ENCODE measurements at places on chromosomes 13 and 19.

- no peak for DNase-seq
These were observed at the start of gene FLT1 for GRCh38 chr13:28494778-28495537. Gene FLT1, minus strand, starts transcription at chr13:28495128. Its CDS starts 285 bp downstream, at chr13:28494843.

- DNase-seq: no peak
These were observed 125.7 kb upstream of the NBEA start for GRCh38 chr13:34816245-34816884.

DNA sequence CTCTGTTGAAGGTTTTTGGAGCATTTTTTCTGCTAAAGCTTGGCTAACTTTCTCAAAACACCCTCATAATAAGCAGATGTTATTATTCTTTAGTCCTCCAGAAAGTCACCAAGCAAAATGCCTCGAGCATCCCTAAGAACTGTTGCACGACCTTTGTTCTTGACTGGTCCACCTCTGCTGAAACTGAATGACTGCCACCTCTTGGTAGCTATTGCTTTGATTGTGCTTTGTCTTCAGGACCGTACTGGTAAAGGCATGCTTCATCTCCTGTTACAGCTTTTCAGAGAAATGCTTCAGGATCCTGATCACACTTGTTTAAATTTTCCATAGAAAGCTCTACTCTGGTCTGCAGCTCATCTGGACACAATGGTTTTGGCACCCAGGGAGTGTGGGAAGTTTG is 254.8 kb downstream of the DCT start:
- DNase-seq: no peak

DNA sequence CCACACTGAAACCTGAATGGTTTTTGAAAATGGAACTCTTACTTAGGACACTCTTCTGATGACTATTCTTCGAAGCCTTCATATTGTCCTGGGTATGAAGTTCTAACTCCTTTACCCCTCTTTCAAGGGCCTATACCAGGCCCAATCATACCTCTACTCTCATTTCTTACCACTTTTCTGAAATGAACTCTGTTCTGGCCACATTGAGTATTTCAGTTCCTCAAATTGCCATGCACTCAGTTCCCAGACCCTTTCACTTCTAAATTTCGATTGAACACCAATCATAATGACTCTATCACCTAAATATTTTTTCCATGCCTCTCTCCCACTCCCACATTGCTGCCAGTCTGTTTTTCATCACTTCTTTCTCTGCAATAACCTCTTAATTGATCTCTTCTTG is 53.7 kb downstream of the LACC1 start:
- no peak for DNase-seq

GRCh38 chr19:36149673-36150406 is 2.4 kb downstream of the COX7A1 start:
- DNase-seq: no peak

DNA sequence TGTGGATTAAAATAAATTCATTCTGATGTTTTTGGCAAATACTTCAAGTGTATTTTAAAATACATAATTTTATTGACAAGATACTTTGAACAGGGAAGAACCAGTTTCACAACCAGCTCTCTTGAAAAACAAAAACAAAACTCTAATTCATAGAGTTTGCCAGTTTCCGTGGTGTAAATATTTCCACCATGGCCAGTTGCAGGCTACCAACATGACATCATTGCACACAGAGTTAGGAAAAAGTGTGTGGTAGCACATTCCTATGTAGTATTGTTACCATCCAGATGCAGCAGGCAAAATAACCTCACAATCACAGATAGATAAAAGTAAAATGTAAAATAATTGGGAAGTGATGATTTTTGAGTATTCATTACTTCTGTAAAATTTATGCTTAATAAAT is 7.7 kb upstream of the RNF113B start:
- DNase-seq: no peak

DNA sequence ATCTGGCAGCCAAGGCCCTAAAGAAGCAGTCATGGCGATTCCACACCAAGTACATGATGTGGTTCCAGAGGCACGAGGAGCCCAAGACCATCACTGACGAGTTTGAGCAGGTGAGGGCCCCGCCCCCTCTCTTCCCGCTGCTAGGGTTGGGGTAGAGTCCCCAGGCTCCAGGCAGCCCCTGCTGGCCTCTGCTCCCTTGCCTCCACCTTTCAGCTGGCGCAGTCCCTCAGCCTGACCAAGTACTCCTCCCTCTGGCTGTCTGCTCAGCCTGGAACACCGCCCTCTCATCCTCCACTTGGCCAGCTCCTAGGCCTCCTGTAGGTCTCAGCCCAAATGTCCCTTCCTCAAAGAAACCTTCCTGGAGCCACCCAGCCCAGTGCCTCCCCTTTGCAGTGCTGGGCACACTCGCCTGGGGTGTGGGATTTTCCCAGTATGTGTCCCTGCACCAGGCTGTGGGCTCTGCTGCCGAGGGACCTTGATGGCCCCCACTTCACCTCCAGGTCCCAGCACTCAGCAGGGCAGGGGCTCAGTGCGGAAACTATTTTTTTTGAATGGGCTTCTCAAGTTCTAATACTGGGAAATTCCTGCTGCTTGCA is 5.7 kb downstream of the LENG1 start:
- no peak for DNase-seq

DNA sequence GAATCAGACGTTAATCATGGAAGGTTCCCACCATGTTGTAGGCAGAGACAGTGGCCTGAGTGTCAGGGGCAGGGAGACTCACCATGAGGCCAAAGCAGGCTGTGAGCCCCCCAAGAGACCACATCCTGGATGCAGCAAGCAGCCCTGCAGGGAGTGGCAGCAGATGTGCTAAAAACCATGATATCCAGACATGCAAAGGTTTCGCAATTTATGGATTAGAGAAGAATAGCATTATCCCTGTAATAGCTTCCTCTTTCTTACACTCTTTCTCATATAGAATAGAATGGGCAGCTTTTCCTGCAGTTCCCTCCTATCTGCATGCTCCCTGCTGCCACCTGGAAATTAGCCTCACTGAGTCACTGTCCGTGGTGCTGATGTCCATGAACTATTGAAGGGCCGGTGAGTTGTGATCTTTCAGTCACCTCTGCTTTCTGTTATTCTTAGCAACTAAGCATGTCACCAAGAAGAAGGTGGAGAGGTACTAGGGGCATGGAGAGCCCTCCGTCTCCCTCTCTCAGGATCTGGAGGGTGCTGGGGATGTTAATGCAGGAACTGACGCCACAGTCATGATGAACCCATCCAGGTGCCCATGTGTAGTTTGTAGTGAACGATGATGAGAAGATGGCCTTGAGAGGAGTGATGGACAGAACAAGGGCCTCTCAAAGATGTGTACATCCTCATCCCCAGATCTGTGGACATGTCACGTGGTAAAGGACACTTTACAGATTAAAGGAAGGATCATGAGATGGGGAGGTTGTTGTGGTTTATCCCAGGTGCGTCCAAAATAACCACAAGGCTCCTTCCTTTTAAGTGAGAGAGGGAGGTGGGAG is 9.9 kb downstream of the CEACAM4 start:
- DNase-seq: no peak

- no peak for DNase-seq
These were observed 2590.9 kb downstream of the PCDH9 start for GRCh38 chr13:64639206-64639605.

DNA sequence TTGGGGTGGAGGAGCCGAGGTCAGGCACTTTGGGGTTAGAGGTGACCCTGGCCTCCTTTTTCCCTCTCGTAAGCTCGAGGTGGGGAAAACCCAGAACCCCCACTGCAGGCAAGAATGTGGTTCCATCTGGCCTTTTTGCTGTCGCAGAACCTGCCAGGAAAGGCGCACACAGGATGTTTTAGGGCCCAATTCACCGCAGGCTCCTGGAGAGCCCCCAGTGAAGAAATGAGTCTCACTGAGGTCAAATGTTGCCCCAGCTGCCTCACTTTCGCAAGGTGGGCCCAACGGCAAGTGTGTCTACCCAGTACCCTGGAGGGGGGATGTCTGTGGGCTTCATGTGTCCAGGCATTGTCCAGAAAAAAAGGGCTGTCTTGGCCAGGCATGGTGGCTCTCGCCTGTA is 61.8 kb downstream of the PEX11G start:
- DNase-seq: no peak

DNA sequence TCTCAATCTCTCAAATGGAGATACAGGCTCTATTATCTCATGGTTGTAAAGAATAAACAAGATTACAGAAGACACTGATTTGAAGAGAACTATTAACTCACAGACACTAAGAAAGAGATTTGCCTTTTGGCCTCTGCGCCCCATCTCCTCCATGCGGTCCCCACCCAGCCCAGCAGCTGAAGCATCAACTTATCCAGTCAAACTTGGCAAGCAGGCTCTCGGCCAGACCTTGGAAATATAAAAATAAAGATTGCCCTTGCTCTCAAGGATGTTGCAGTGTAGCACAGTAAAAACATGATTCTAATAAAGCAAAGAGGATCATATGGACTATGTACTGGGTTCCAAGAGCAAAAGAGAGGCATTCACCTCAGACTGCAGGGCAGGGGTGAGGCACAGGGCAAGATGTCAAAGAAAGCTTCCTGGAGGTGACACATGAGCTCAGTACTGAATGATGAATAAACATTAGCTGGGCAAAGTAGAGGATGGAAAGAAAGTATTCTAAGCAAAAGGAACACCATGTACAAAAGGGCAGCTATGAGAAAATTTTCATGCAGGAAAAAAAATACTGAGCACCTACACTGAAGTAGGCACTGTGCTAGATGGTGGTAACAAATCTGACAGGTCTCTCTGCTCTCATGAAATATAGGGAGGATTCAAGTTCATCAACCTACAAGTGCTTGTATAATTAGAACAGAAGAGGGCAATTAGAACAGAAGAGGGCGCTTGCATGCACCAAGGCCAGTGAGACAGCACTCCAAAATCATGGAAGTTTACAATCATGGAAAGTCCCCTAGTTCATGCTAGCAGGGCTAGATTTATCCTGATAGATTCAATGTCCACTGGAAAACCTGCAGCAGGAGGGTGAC is 85.0 kb downstream of the SACS start:
- no peak for DNase-seq

GRCh38 chr13:48567515-48568369 is 34.9 kb upstream of the RCBTB2 start:
- no peak for DNase-seq

DNA sequence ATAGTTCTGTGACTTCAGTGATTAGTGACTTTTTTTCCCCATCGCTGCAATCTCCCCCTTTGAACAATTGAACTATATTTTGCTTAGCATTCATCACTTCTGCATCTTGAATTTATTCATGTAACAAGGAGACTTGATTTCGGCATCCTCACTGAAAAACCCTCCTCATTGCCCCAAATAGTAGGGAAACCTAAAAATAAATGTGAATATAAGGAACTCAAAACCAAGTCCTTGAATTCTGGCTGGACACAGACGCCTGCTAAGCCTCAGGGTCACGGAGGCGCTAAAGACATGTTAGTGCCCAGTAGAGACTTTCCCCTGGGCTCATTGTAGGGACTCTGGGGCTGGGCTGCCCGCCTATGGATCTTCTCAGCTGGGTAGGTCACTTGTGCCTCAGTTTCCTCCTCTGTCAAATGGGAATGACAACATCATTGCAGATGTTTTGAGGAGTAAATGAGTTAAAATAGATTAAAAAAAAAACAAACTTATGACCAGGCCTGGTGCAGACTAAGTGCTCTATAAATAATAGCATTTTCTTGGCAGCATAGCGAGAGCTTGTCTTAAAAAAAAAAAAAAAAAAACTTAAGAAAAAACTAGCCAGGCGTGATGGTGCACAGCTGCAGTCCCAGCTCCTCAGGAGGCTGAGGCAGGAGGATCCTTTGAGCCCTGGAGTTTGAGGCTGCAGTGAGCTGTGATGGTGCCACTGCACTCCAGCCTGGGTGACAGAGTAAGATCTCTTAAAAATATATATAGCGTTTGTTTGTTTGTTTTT is 1.8 kb upstream of the ADGRE5 start:
- no peak for DNase-seq

DNA sequence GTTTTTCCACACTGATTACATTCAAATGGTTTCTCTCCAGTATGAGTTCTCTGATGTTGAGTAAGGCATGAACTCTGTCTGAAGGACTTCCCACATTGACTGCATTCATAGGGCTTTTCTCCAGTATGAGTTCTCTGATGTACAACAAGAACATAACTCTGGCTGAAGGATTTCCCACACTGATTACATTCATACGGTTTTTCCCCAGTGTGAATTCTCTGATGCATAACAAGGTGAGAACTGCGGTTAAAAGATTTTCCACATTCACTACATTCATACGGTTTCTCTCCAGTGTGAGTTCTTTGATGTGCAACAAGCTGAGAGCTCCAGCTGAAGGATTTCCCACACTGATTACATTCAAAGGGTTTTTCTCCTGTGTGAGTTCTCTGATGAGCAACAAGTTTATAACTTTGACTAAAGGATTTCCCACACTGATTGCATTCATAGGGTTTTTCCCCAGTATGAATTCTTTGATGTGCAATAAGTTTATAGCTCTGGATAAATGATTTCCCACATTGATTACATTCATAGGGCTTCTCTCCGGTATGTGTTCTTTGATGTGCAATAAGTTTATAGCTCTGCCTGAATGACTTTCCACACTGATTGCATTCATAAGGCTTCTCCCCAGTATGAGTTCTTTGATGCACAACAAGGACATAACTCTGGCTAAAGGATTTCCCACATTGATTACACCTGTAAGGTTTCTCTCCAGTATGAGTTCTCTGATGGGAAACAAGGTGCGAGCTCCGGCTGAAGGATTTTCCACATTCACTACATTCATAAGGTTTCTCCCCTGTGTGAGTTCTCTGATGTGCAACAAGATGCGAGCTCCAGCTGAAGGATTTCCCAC is 23.5 kb downstream of the ZNF180 start:
- DNase-seq: no peak

GRCh38 chr19:27777726-27778125 is 1435.2 kb downstream of the UQCRFS1 start:
- no peak for DNase-seq

GRCh38 chr13:80171096-80171495 is 169.8 kb downstream of the SPRY2 start:
- DNase-seq: no peak

GRCh38 chr13:38012096-38012495 is 142.5 kb upstream of the TRPC4 start:
- no peak for DNase-seq

DNA sequence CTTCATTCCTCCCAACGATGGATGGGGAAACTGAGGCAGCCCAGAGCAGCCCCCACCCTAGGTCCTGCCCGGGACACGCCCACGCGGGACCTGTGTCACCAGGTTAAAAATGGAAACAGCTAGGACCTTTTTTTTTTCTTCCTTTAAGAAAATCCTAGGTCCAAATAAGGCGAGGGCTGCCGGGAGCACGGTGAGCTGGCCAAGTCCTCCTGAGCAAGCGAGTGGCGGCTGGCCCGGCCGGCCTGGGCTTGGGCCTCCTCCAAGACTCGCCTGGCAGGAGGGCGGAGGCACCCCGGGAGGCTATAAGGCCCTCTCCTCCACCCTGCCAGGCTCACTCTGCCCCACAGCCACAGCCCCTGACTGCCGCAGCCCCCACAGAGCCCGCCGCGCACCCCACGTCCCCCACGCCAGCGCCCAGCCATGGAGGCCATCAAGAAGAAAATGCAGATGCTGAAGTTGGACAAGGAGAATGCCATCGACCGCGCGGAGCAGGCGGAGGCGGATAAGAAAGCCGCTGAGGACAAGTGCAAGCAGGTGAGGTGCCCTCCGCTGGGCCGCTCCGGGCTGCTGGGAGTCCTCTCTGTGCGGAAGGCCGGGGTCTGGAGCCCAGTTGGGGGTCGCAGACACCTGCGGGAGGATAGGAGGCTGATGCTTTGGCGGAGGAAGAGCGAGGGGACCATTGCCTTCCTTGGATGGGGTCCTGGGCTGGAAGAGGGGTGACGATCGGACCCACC is 8.9 kb upstream of the TPM4 start:
- no peak for DNase-seq

- no peak for DNase-seq
These were observed 1.7 kb downstream of the B3GNT8 start for GRCh38 chr19:41425174-41426115.
